Fibroblast of skin of right biceps (primary cell): ENCODE measurements at places on chromosomes 7 and 10.

DNA sequence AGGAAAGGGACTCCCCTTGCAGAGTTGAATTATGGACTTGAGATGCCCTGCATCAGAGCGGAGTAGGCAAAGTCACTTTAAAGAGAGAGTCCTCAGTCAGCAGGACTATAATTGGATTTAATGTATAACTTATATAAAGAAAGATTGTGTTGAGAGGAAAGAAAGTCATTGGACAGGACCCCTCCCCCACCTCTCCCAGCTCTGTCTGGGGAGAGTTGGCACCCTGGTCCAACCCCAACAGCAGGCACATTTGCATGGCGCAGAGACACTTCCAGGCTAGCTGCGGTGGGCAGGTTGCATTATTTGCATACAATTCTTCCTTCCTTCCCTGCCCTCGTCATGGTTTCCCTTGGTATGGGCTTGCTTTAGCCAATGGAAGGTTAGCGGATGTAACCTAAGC lies 46.1 kb upstream of the NPTX2 start:
- DNase-seq, result no peak

GRCh38 chr7:32579776-32580175 lies 84.5 kb downstream of the AVL9 start:
- DNase-seq, result no peak

DNA sequence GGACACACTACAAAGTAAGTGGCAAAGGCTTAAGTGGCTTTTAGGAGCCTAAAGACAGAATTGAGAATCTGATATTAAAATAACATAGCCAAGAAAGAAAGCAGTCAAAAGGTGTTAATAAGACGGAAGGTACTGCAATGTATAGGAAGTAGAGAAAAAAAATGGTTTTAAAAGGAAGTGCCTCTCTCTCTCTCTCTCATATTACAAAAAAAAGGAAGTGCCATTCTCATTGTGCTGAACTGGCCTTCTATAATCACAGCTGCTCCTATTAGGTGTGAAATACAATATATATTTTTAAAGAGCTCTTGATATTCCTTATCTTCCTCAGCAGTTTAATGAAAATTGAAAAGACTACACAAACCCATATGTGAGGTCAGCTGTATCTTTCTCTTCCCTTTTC lies 199.4 kb upstream of the NPVF start:
- DNase-seq, result no peak

DNA sequence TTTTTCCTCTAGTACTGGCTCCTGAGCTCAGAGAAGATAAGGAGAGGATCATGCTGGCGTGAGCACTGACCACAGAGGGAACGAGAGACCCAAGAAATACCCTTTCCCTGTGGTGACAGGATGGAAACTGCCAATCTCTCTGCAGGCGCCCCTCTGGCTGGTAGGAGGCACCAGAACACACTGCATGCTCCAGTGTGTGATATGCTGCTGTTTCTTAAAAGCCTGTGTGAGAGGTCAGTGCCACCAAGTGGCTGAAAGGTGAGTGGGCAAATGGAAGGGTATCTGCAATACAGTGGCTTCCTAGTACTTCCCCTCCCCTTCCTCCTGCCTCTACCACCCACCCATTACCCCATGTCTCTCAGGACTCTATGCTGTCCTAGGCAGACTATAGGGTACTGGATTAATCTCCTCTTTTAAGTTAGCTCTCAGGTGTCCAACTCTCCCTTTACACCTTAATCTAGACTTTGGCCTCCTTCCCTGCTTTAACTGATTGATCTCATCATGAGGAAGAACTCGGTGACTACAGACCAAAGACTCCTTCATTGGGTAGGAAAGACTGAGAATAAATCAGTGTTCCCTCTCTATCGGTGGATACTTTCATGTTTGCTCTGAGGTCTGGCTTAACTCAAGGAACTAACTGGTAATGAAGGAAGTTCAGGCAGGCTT lies 283.6 kb downstream of the ADRA2A start:
- peak; percentile 15 for DNase-seq

DNA sequence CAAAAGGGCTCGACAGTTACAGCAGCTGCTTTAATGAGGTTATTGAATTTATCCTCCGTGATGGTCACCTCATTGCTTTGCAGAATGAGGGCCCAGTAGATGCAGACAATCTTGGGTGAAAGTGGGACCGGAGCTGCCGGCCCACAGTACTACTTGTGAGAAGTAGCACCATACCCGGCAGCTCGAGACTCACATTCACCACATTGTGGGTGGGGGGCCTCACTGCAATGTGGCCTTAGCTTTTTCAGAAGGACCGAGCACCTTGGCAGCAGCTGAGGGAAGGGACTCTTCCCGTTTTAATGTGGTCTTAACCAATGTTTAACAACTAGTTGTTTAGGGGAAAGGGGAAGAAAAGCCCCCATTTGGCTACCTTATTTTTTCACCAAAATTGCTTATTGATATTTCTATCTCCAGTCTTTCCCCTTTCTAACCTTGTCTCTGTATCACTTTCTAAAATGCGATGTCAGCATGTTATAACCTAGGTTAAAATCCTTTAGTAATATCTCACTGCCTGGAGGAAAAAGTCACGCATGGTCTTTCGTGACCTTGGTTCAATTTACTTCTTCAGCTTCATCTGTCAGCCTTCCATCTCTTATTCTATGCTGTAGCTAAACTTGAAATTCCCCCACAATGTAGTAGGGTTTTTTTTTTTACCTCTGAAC lies 87.4 kb upstream of the PHYHIPL start:
- DNase-seq, result no peak

- peak; percentile 90 for DNase-seq
Observed at GRCh38 chr10:90087197-90088023, 386.0 kb downstream of the KIF20B start.

- peak; percentile 55 for DNase-seq
Observed at GRCh38 chr7:128867842-128868623, 5.4 kb downstream of the ATP6V1F start.

- no peak for DNase-seq
Observed at GRCh38 chr7:139725858-139726484, 51.8 kb downstream of the HIPK2 start.

GRCh38 chr10:49645417-49645816 lies 31.6 kb downstream of the CHAT start:
- DNase-seq, result no peak

DNA sequence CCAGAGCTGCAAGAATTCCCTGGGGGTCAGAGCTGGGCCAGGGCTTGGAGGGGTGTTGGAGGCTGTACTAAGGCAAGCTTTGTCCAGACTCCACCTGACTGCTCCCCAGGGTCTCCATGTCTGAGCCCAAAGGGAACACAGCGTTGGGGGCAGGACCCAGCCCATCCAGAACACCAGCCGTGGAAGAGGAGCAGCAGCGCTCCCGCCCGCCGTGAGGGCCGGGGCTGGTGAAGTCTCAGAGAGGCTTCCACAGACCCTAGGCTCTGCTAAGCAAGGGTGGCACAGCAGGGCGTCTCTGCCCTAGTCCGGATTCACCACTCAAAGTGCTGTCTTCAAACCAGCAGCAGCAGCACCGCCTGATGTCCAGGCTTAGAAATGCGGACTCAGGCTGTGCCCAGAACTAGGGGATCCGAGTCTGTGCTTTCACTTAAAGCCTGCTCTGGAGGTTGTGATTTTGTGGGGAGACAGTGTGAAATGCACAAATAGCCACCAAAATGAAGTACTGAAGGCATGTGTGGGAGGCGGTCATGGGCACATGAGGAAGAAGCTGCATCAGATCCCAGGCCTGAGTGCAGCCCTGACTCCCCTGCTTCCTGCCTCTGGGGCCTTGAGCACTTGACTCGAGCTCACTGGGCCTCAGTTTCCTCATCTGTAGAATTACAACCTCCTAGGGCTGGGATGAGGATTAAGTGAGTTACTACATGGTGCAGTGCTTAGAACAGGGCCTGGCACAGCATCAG lies 16.6 kb upstream of the AQP1 start:
- DNase-seq, result no peak

DNA sequence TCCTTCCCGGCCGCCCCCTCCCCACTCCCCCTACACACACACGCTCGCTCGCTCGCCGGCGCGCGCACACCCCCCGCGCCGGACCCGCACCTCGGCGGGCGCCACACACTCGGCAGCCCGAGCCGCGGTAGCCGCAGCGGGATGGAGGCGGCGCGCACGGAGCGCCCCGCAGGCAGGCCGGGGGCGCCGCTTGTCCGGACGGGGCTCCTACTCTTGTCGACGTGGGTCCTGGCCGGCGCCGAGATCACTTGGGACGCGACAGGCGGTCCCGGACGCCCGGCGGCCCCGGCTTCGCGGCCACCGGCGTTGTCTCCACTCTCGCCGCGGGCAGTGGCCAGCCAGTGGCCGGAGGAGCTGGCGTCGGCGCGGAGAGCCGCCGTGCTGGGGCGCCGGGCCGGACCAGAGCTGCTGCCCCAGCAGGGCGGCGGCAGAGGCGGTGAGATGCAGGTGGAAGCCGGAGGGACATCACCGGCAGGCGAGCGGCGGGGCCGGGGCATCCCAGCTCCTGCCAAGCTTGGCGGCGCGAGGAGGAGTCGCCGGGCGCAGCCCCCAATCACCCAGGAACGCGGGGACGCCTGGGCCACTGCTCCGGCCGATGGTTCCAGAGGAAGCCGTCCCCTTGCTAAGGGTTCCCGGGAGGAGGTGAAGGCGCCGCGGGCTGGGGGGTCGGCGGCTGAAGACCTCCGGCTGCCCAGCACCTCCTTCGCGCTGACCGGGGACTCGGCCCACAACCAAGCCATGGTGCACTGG lies at the start of gene SORCS3:
Gene SORCS3, plus strand, starts transcription at position 104 of the 750 bp plus-strand sequence.
- DNase-seq, result no peak

DNA sequence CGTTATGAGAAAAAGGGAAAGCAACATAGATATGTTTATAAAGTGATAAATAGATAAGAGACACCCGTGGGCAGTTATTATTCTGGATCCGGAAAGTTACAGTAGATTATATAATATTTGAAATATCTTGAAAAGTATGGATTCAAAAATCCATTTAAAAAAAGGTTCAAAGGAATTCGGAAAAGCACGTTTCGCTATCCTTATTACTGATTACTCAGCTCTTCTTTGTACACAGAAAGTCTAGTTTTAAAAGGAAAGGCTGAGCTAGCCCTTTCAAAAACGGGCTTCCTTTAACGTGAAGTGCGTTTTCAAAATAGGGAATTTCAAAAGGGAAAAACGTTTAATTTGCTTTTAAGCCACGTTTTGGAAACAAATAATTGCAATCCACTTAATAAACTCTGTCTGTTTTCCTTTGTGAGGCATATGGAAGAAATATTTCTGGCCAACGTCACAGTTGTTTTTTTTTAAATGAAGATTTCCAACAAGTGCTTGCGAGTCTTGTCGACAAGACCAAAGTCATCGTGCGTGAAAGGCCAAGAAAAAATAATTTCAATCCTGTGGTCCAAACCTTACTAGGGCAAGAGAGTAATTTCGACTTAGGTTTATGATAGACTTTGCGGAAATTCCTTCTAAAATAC lies 2.2 kb upstream of the SKIDA1 start:
- peak; percentile 64 for DNase-seq

- no peak for DNase-seq
Observed at GRCh38 chr7:44805950-44806349, 9.5 kb downstream of the PPIA start.

GRCh38 chr10:55740110-55740509 lies 620.9 kb downstream of the ZWINT start:
- DNase-seq, result no peak

DNA sequence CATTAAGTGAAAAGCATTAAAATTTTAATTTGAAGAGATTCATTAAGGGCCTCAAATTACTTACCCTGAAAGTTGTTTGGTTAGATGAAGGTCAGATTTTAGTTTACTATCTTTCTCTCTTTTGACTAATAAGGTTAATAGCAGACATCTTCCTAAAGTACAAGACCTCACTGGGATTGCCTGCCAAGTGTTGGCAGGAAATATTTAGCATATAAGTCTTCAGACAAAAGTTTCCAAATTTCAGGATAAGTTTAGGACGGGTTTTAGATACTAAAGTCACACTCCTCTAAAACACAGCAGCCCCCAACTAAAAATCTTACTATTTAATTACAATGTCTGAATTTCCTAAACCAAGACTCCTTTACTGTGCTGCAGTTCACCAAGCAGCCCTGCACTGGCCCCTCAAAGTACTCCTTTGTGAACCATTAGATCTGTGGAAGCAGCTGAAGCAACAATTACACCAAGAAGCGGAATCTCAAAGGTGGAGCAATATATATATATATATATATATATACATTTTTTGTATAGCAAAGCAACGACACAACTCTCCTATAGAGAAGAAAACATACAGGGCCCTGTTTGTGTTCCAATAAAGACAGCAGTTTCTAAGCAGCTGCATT lies 91.2 kb upstream of the KCNIP2 start:
- no peak for DNase-seq

DNA sequence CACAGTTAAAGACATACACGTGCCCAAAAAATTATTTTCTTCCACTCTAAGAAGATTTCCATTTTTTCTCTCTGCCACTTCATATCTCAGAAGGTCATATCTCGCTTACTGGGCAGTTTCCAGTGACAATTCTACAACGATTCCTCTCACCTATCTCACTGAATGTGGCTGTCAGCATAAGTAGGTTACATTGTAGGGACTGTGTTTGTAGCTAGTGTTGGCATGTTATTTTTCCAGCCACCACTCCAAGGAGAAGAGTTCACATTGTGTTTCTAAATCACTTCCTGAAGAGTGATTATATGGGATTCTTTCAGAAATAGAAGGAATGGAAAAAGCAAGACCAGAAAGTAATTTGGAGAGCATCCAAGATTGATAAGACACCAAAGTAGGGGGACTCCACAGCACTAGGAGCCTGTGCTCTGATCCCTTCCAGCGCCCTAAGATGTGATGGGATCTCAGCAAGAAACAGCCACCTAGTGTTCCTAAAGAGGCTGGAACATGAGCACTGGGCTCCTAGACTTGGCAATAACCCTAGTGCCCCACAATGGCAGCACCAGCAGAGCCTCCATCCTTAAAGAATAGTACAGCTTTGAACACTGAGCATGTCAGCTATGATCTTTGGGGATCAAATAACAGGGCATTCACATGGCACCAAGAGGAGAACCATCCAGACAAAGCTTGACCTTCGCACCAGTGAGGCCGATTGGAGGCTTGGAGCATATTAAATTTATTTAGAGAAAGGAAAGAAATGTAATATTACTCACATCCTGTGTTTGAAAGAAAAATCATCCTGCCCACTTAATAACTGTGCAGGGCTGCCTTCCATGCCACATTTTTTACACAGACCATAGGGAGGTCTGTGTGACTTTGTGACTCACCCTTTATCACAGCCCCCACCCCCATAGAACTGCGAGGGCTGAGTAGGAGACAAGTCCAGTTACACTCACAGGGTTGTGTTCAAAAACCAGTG lies 51.8 kb downstream of the CAV1 start:
- peak; percentile 99 for DNase-seq

DNA sequence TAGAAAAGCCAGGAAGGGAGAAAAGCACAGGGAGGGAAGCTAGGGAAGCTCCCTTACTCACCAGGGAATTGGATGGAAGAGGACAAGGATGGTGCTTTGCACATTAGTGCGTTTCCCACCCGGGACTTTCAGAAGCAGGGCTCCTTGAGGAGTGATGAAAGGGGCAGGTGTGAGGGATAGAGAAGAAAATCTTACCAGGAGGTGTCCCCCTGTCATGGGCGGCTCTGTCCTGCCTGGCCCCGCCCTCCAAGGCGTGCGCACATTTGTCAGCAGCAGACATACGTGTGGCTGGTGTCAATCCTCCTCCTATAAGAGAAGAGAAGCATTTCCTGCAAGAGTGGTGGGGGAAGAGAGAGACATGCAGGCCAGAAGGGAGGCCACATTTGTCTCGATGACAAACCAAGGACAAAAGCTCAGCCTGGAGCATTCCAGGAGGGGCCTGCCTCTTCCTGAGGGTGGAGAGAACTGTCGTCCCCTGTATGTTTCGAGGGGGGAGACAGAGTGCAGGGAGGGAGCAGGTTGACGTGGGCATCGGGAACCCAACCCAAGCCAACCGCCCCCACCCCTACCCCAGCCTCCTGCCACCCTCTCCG lies 47.4 kb upstream of the COMTD1 start:
- DNase-seq, result peak; percentile 69

- no peak for DNase-seq
Observed at GRCh38 chr7:99693427-99694200, 13.8 kb upstream of the CYP3A5 start.

- DNase-seq, result no peak
Observed at GRCh38 chr7:131543298-131543697, 13.1 kb downstream of the PODXL start.
